T-helper 2 cell (primary cell): ENCODE measurements at places on chromosomes 3 and 15.

DNA sequence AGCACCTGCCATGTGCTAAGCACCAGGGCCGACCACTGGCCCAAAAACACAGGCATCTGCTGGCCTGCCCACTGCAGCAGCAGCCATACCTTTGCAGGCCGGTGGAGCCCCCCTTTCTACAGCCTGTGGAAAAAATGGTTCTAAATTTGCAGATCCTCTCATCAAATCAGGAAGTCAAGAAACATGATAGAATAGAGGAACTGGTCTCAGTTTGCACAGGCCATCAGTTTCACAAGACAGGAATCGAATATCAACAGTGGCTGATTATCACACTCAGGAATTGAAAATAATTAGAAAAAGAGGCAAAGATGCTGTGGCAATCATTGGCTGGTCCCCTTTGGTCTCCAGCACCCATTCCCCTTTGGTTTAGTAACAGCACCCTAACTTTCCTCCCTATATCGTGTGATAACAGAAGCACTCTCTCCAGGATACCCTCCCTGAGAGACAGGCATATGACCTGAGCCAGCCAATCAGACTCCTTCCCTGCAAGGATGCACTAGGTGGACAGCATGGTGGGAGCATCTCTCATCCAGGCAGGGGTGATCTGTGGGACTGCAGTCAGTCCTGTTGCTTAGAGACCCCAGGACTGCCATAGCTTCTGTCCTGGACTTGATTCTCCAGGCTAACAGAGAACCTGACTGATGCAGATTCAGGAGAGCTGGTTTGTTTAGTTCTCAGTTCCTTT lies 3.5 kb upstream of the PAK6 start:
- DNase-seq = no peak

GRCh38 chr3:129985113-129985512 lies 10.6 kb downstream of the TRH start:
- no peak for DNase-seq

- DNase-seq = peak; percentile 79
Observed at GRCh38 chr15:39453620-39454019, 127.3 kb upstream of the THBS1 start.

DNA sequence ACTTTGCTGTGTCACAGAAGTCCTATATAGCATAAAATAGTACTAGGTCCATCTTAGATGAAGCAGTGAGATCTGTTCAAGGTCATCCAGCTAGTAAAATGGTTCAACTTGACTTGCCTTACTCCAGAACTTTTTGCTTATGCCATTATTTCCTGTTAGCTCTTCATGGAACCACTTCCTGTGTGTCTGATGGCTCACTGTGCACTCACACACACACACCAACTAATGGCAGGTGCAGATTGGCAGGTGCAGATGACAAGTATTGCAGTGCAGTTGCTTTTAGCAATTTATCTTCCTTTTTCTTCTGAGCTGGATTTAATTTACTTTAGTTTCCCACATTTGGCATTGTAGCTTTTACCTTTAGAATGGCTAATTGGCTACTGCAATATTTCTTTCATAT lies 29.8 kb downstream of the GOLGA8S start:
- DNase-seq = peak; percentile 1

DNA sequence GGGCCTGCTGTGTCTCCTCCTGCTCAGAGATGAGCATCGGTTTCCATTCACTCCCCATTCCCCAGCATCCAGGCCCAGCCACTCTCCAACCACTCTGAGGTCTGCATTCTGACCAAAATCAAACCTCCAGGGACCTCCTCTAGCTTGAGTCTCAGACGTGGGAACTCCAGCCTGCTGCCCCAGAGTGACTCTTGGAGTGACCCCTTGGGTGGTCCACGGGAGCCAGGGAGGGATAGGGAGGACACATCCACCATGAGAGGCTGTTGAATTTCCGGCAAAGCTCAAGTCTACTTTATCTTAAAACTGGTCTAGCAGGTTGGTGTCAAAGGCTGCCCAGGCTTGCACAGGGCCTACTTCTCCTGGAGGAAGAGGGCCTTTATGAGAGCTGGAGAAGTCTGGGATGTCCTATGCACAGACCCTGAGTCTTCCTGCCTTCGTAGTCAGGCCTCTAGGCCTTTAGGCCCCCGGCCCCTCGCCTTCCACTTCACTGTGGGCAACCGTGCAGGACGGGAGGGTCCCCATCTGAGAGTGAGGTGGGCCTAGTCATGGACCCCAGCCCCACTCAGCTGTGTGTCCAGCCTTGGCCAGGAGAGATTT lies 8.9 kb downstream of the CISH start:
- peak; percentile 44 for DNase-seq

- DNase-seq = no peak
Observed at GRCh38 chr3:45642731-45643152, 46.5 kb upstream of the SACM1L start.

GRCh38 chr15:67906382-67906781 lies 66.5 kb upstream of the RNU6-1 start:
- DNase-seq = no peak

DNA sequence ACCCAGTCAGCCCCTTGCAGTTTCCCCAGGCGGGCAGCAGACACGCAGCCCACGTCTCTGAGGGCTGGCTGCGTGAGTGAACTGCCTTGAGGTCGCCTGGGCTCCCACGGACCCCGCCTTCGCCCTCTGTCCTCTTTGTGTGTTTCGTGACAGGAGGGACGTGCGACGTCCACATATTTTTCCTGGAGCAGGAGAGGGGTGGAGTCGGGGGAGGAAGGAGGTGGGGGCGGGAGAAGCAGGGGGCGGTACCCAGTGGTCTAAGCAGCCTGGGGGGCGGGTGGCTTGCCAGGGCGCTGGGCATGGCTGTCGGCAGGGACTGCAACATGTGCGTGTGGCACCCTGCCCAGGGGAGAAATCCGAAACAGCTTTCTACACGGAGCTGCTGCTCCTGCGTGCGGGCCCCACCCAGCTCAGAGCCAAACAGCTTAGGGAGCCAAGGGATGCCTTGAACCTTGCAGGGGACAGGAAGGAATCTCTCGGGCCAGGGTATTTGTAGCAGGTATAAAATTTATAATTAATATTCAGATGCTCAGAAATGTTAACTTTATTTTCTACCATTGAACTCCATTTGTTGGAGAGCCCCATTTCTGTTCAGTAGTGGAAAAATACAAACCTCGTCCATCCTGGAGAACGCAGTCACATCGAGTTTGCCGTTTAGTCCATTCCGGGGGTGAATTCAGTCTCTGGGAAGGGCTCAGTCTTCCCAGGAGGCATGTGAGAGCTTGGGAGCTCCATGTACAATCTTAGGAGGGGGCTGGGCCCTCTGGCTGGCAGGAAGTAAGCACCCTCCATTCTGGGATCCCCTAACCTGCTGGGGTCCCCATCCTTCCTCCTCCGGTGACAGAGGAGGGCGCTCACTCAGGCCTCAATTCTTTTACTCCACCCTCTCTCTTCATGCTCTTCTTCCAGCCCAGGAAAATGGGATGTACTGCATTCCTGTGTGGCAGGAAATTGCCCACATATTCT lies 79.1 kb upstream of the MEF2A start:
- DNase-seq = no peak

- no peak for DNase-seq
Observed at GRCh38 chr3:46888705-46889104, 11.2 kb downstream of the PTH1R start.

DNA sequence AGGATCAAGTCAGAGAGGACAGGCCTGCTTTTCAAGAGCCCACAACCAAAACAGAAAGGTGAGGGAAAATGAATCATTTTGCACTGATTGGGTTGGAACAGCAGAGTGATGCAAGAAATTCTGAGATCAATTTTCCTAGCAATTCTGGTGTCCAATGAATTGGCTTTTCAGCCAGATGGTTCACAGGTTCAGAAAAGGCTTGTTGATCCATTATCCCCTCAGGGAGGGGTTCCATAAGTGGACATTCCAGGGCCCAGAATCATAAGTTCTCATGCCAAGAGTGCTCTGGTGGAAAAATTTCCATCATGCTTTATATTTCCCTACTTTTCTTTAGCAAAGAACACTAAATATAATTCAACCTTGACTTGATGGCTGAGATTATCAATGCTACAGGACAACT lies 16.2 kb downstream of the RBP2 start:
- DNase-seq = no peak

DNA sequence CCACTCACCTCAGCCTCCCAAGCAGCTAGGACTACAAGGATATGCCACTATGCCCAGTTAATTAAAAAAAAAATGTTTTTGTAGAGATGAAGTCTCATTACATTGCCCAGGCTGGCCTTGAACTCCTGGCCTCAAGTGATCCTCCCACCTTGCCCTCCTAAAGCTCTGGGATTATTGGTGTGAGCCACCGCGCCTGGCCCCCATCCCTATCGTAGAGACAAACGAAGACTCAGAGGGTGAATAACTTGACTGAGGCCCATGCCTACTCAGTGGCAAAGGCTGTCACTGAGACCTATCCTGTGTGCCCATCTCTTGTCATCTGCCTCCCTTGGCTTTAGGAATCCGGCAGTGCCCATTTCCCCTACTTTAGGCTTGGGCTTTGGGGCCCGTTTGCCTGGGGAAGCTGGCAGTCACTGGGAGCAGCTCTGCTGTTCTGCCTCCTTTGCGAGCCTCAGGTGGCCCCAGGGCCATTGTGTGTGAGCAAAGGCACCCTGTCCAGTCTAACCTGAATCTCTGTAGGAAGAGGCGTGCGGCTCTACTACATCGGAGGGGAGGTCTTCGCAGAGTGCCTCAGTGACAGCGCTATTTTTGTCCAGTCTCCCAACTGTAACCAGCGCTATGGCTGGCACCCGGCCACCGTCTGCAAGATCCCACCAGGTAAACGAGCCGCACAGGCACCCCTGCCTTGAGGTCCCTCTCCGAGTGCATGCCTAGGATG lies 70.1 kb downstream of the AAGAB start:
- DNase-seq = no peak

GRCh38 chr15:93246266-93247242 lies 157.5 kb upstream of the RGMA start:
- no peak for DNase-seq

GRCh38 chr15:72372361-72372760 lies 3.5 kb downstream of the HEXA start:
- DNase-seq = no peak

- DNase-seq = no peak
Observed at GRCh38 chr3:49869525-49870126, at the start of gene CAMKV. Gene CAMKV, minus strand, starts transcription at chr3:49869906. Its CDS starts 7,518 bp downstream, at chr3:49862388.

DNA sequence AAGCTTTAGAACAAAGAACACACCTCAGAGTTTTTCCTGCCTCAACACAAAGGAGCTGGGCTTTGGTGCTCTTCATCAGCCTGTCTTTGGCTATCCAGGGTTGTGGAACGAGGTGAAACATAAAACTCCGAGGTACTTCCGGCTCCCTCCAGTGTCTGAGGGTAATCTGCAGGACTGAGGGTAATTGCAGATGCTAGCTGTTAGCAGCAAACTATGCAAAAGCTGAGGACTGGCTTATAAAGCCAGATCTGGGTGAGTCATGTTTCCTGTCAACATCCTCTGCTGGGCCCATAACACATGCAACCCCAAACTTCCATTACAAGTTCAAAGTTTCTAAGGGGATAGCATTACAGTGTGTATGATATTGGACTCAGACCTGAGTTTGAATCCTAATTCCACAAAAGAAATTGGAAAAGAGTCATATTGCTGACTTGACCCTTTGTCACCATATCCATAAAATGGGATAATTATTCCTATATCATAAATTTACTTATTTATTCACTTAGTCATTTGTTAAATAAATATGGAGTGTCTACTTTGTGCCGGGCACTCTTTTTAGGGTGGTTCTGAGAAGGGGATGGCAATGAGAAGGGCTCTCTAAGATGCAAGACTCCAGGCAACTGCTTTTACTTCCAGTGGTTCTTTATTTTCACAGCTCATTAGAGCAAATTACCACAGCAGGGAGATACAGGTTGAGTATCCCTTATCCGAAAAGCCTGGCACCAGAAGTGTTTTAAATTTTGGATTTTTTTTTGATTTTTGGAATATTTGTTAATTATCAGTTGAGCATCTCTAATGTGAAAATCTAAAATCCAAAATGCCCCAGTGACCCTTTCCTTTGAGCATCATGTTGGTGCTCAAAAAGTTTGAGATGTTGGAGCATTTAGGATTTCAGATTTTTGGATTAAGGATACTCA lies 9.5 kb upstream of the TRIM69 start:
- no peak for DNase-seq

DNA sequence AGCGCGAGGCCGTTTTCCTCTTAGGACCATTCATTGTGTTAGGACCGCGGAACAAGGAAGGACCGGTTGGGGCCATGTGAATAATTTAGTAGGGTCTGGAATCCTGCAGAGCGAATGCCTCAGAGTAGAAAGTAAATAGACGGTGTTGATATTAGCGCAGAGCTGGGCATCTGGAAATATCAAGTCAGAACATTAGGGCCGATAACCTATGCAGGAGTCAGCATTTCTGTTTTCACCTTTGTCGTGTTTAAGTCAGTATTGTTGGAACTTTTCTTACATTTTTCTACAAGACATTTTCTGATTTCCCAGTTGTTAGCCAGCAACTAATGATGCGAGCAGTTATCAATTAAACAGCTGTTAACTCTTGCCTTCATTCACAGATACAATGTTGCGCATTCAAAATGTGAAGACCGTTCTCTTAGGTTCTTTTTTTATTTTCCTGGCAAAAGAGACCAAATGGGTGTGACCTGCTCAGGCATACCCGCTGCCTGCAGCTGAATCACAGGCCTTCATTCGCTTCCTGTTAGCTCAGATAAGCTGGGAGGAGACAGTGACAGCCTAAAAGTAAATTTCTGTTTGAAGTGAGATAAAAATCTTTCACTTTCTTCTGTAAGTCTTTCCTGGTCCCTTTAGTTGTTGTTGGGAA lies 966 bp upstream of the PKM start:
- peak; percentile 84 for DNase-seq

DNA sequence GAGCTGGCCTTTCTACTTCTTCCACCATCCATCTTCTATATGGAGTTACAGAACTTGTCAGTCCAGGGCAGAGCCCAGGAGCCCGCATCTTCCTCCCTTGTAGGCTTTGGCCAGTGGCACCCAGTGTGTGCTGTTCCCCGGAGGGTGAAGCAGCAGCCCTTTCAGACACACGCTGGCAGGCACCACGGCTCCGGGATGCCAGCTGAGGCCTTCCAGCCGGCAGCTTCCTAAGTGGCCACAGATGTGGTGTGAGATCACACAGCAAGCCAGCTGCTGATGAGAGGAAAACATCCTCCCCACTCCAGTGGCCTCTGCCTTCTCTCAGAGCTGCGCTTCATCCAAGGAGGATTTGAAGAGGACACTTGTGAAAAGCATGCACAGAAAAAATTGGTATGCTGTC lies 24.1 kb downstream of the CRABP1 start:
- DNase-seq = no peak
